ENCODE measurements at places on chromosomes 1 and 21.

DNA sequence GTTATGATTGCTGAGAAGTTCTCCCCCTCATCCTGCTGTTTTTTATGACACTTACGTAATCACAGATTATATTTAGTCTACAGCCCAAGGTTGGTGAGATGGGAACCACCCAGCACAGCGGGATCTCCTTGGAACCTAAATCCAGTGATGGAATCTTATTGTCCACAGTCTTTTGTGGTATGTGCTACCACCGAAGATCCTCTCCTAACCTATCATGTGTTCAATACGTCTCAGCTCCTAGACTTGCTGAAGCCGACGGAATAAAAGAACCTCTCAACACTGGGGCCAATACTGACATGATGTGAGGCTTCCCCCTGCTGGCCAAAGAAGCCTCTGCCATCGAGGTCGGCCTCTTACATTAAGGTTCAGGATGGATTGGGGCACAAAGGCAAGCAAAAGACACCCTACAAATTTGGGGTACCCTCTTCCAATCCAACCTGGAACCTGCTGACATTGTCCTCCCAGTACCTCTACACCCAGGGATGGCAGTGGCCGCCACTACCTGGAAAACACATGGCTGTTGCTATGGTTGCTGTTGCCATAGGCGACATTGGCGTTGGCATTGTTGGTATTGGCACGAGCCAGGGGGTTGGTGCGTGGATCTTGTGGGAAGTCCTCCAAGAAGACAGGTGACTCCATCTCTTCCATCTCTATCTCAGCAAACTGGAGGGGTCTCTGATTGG, 19.4 kb upstream of the KIF21B start:
- DNase-seq = peak; percentile 9
- H3K27me3 ChIP-seq = no peaks in the 10 kb centered on the region
- no peaks in the 10 kb centered on the region for H3K36me3 ChIP-seq
- no peak overlapping the region for H3K27ac ChIP-seq
- H3K4me3 ChIP-seq = no peak overlapping the region

DNA sequence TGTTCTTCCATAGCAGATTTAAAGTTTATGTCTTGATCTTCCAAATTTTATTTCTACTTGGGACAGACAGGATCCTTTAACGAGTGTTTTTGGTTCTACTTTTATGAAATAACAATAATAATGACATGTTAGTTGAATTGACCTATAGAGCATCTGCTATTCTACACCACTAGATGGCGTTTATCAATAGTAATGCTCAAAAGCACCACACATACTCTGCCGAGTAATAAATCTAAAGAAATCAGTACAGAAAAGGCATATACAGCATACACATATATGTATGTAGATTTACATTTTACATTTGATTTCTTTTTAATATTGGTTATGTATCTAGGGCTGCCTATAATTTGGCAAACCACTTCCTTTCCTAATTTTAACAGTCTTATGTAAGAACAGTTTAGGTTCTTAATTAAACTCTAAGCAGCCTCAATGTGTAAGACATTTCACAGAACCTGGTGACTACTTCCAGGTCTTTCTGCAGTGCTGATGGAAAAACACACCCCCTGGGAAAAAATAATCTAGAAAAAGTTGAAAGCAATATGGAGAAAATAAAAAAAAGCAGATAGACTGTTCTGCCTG, 5.9 kb upstream of the SIPA1L2 start:
- no peaks in the 10 kb centered on the region for H3K27me3 ChIP-seq
- peaks cover 4% of the 10 kb centered on the region for H3K4me1 ChIP-seq
- H3K36me3 ChIP-seq = no peaks in the 10 kb centered on the region
- no peak overlapping the region for H3K4me3 ChIP-seq

- H3K4me3 ChIP-seq = no peak overlapping the region
- H3K27me3 ChIP-seq = no peaks in the 10 kb centered on the region
- no peaks in the 10 kb centered on the region for H3K4me1 ChIP-seq
- no peaks in the 10 kb centered on the region for H3K36me3 ChIP-seq
- DNase-seq = no peak
Measured at GRCh38 chr1:160657250-160657781, 10.5 kb upstream of the SLAMF1 start.

GRCh38 chr21:44352253-44352860, 1.1 kb upstream of the TRPM2 start:
- H3K4me1 ChIP-seq = no peaks in the 10 kb centered on the region
- H3K27me3 ChIP-seq = no peaks in the 10 kb centered on the region
- H3K27ac ChIP-seq = peak overlapping the region; percentile 45
- no peak overlapping the region for H3K4me3 ChIP-seq
- no peaks in the 10 kb centered on the region for H3K36me3 ChIP-seq

DNA sequence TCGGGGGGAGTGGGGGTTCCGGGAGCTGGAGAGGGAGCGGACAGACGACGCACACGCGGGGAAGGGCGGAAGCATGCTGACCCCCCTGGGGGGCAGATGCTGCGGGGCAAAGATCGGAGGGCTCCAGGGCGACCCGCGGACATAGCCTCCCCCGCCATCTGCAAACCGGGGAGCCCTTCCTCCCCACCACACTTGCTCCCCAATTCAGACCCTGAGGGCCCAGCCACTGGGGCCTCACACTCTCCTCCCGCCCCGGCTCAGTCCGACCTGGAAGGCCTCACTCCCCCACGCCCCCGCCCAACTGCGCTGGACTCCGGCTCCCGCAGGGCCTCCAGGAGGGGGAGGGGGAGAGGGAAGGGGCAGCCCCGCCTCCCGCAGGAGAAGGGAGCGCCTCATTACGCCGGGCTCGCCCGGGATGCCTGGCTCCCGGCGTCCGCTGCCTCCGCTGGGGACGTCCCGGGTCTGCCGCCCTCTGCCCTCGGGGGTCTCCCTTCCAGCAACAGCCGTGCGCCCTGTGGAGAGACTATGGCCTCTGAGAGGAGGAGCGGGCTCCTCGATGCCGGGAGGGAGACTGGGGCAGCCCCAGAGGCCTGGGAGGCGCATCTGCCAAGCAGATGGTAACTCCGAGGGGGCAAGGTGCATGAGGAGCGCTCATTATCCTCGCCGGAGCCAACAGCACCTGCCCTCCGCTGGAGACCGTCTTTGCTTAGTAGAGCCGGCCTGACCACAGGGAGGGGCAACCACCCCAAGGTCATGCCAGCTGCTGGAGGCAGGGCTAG, 636 bp upstream of the CAMK2N1 start:
- H3K4me3 ChIP-seq = peak overlapping the region; percentile 46
- no peak for DNase-seq

- no peak overlapping the region for H3K4me3 ChIP-seq
- H3K36me3 ChIP-seq = no peaks in the 10 kb centered on the region
- H3K4me1 ChIP-seq = peaks cover 28% of the 10 kb centered on the region
- no peaks in the 10 kb centered on the region for H3K27me3 ChIP-seq
- H3K27ac ChIP-seq = peak overlapping the region; percentile 36
- no peak for DNase-seq
Measured at GRCh38 chr21:34553151-34553952, 41.3 kb upstream of the KCNE1 start.

DNA sequence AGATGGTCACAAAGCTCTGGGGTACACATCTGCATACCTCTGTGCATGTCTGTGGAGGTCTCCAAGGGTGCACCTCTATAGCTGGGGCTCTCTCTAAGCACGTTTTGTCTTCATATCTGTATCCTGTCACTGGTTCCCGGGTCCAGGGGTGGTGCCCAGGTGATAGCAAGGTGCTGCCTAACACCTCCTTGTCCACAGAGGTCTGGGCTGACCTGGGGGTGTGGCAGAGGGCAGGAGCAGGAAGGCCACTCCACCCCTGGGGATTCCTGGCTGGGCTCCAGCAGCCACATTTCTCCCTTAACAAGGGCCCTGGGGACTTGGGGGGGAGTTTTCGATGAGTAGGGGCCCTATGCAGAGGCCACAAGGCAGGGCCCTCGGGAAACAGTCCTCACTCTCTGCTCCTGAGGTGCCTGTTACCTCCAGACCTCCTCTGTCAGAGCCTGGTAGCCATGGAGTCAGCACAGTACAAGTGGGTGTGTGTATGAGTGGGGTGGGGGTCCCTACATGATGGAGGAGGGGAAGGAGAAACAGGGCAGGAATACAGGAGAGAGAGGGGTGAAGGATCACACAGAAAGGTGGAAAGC, 7.0 kb upstream of the CDCP2 start:
- no peak for DNase-seq
- no peak overlapping the region for H3K4me3 ChIP-seq
- H3K36me3 ChIP-seq = no peaks in the 10 kb centered on the region
- no peaks in the 10 kb centered on the region for H3K27me3 ChIP-seq

- no peak for DNase-seq
- H3K4me3 ChIP-seq = no peak overlapping the region
- no peaks in the 10 kb centered on the region for H3K36me3 ChIP-seq
- H3K27ac ChIP-seq = no peak overlapping the region
- no peaks in the 10 kb centered on the region for H3K27me3 ChIP-seq
Measured at GRCh38 chr1:224542783-224543440, 73.2 kb upstream of the CNIH3 start.

DNA sequence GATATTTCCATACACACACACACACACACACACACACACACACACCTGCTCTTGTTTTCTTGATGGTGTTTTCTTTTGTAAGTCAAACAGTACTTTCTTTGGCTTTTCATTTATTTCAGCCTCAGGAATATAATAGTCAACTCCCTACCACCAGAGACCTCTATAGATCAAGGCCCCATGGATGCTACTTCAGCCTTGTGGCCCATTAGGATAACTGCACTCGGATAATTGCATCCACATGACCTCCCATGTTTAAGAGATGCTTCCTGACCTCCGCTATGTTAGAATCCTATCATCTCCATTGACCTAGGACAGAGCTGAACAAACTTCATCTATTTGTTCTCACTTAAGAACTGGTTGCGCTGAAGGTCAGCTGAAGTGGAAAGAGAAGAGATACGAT, 1094.0 kb upstream of the B3GALT2 start:
- DNase-seq = no peak
- H3K27me3 ChIP-seq = no peaks in the 10 kb centered on the region
- H3K36me3 ChIP-seq = no peaks in the 10 kb centered on the region
- H3K4me3 ChIP-seq = no peak overlapping the region

DNA sequence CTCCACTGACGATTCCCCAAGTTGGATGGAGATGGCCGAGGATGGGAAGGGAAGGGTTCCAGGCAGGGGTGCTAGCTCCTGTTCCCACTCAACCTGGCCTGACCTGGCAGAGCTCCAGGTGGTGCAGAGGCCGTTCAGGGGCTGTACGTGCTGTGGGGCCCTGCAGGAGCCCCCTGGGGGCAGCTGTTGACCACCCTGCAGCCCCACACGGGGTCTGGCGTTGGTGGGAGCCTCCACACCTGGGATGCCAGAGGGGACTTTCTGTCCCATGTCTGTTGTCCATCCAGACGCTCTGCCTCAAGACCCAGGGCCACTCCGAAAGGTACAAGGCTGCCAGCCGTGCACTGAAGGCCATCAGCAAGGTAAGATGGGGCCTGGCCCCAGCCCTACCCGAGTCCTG, 20.0 kb downstream of the ARHGEF16 start:
- H3K27me3 ChIP-seq = no peaks in the 10 kb centered on the region
